ENCODE measurements at places on chromosomes 6 and 20.

DNA sequence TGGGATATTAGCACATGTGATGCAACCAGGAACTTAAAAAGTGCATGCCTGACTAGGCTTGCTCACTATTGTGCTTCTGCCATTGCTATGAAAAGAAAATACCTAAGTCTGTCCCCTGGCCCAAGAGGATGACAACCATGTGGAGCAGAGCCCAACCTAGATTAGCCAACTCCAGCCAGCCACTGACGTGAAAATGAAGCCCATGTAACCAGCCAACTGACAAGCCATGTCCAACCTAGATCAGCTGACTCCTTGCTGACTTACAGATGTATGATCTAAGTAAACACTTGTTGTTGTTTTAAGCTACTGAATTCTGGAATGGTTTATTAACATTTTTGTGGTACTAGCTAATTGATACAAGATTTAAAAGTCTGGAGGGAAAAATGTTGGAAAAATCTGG is 47.5 kb downstream of the PIGU start:
- no peak for DNase-seq

GRCh38 chr6:92111386-92111785 is 1308.0 kb downstream of the EPHA7 start:
- DNase-seq, result no peak

DNA sequence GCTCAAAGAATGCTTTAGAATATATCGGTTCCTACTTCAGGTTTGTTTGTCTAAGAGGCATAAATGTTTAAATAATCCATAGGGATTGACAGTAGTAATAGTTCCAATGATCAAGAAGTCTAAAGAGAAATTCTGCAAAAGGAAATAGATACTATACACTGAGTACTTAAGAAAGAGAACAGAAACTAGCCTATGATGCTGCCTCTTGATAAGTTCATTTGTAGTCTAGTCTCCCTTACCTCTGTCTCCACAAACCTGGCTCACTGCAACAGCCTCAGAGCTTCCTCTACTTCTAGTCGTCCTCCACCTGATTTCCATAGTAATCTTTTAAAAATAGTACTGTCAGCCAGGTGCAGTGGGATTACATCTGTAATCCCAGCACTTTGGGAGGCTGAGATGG is 511.8 kb downstream of the LMBRD1 start:
- DNase-seq, result no peak

GRCh38 chr20:33685328-33686099 is 671 bp downstream of the E2F1 start:
- peak; percentile 71 for DNase-seq

DNA sequence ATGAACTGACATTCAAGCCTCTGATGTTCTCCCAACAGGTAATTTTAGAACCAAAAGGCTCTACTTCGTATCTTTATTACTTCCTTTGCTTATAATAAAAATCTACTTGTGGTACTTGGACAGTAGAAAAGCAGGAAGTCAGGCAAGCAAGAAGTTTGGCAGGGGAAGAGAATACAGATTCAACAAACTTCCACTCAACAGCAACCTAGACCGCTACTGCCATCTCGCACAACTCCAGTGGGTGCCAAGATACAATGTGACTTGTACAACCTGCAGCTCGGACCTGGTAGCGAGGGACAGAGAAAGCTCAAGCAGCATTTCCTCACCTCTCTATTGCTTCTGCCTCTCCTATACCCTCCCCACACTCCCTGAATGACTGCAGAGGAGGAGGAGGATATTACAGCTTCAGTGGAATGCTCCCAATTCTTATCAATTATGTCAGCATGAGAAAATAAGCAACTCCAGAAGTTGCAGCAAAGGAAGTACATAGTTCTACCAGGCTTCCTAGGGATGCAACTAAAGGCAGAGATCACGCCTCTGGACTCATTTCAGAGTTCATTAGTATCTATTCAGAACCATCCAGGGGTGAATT is 76.5 kb downstream of the MBOAT1 start:
- DNase-seq, result no peak

GRCh38 chr6:118203545-118203944 is 296.5 kb downstream of the SLC35F1 start:
- DNase-seq, result no peak

DNA sequence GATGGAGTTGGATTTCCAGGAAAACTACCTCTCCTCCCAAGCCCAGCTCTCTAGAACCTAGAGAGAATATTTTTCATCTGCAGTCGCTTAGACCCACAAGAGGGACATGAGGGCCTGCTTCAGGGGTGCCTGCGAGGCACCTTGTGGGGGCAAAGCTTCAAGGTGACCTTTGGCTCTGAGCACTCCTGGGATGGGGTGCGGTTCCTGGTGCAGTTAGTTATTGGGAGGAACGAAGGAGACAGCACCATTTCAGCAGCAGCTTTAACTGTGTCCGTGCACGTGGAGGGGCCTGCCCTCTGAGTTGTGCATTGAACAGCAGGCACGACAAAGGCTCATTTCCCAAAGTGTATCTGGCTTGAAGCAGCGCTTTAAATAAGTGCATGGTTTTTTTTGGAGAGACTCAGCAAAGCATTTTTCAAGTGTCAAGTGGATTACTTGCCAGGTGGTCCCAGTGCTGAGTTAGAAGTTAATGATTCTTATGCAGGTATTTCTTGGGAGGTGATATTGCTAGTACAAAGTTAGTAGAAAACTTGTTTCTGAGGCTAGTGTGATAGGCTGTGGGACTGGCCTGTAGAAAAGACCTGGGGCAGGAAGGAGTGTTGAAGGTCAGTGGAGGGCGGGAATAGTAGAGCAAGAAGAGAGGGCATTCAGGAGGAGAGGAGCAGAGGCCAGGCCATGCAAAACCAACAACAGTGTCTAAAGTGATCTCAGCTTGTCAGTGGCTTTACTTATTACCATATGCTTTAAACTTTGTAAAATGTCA is 3.8 kb downstream of the IGF2R start:
- no peak for DNase-seq

GRCh38 chr6:97110149-97110548 is 172.9 kb downstream of the MMS22L start:
- no peak for DNase-seq

GRCh38 chr20:16451982-16452381 is 121.3 kb downstream of the KIF16B start:
- no peak for DNase-seq

GRCh38 chr6:54206510-54206909 is 95.3 kb downstream of the MLIP start:
- DNase-seq, result no peak

DNA sequence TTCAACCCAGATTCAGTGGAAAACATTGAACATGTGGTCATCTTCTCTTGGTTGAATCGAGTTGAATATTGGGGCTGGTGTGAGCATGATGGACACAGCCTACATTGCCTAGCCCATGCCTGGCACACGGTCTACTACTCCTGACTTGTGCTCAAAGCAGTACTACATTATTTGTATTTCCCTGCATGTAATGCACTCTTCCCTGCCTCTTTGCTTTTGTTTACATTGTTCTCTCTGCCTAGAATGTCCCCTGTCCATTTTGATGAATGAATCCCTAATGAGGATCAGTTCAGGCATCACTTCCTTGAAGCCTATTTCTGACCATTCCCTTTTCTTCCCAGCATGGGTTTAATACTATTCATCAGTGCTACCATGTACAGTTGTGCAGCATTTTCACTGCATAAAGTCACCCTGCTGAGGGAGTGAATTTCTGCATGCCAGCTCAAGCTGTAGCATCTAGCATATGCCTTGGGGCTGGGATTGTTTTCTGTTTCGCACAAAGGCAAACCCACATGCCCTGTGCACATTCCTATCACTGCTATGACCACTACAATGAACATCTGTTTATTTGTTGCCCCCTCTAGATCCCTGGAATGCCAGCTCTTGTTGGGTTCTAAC is 75.3 kb upstream of the CCN6 start:
- DNase-seq, result no peak

DNA sequence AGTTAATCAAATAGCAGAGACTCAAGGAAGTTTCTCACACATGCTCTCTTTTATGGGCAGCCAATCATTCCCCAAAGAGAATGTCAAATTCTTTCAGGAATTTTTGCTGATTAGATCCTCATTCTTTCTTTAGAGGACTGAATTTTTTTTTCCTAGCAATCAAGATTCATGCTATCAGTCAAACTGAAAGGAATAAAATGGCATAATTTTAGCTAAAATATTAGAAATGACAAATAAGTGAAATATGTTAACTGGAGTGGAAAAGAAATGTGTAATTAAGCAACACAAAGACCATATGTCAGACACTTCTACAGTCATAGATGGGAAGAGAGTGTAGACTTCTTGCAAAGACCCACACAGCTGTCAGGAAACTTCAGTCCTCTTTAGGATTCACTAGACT is 242.3 kb upstream of the RNF217 start:
- no peak for DNase-seq

GRCh38 chr20:47455133-47456040 is 46.3 kb upstream of the NCOA3 start:
- no peak for DNase-seq

- DNase-seq, result peak; percentile 19
Observed at GRCh38 chr6:129490521-129491255, 219.3 kb downstream of the ARHGAP18 start.

- DNase-seq, result no peak
Observed at GRCh38 chr6:89122625-89123024, 4.8 kb upstream of the SRSF12 start.

DNA sequence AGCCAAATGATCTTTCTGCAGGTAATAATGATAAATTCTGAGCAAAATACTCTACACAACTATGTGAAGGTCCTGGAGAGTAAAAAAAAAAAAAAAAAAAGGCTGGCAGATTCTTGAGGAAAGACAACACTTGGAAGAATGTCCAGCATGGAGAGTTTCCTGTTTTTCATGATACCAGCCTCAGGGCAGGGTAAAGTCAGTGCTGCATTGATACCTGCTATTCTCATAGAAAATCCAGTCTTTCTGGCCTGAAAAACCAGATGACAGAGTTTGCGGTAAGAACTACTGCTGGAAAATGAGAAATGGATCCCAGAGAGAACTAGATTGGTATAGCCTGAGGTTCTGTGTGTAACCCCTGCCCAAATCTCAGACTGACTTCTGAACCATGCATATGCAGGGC is 89.1 kb downstream of the AFG1L start:
- DNase-seq, result no peak

DNA sequence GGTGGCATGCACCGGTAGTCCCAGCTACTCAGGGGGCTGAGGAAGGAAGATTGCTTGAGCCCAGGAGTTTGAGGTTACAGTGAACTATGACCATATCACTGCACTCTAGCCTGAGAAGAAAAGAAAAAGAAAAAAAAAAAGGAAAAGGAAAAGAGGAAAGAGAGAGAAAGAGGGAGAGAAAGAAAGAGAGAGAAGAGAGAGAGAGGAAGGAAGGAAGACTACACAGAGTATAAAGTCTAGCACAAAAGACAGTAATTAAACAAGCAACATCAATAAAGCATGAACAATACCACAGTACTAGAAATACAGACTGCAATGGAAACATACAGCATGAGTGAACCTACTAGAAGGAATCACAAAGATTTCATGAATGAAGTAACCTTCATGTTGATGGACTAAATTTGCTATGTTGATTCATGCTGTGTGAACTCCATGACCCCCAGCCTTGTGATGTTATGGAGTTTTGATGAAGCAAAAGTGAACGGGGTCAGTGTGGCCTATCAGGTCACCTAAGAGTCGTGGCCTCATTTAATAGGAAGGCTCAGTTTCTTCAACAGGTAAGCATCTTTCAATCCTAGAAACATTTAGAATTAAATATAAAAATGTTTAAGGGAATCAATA is 57.6 kb downstream of the NUDT3 start:
- no peak for DNase-seq

GRCh38 chr6:189676-190075 is 102.6 kb upstream of the DUSP22 start:
- no peak for DNase-seq

DNA sequence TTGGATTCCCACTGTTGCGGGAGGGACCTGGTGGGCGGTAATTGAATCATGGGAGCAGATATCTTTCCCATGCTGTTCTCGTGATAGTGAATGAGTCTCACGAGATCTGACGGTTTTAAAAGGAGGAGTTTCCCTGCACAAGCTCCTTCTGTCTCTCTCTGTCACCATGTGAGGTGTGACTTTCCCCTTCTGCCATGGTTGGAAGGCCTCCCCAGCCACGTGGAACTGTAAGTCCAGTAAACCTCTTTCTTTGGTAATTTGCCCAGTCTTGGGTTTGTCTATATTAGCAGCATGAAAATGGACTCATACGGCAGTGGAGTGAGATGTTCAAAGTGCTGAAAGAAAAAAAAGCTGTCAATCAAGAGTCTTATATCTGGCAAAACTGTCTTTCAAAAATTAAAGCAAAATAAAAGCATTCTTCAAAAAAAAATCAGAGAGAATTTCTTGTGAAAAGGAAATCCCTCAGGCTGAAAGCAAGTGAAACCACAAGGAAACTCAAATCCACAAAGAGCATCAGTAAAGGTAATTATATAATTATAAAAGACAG is 15.5 kb upstream of the KIF25 start:
- DNase-seq, result no peak

DNA sequence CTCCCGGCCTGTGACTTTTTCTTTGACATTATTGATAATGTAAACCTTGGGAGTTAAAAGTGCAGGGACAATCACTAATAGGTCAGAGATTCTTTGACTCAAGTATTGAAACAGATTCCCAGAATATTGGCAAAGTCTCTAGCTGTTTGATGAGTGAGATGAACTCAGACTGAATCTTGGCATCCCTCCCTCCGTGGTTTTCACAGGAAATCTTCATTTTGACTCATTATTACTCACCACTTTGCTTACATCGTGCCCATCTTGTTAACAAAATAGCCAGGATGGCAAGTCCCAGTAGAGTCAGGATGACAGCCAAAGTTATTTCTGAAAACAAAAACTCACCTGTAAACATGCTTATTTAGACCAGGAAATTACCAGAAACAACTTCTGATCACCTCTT is 2.0 kb downstream of the TSBP1 start:
- no peak for DNase-seq

DNA sequence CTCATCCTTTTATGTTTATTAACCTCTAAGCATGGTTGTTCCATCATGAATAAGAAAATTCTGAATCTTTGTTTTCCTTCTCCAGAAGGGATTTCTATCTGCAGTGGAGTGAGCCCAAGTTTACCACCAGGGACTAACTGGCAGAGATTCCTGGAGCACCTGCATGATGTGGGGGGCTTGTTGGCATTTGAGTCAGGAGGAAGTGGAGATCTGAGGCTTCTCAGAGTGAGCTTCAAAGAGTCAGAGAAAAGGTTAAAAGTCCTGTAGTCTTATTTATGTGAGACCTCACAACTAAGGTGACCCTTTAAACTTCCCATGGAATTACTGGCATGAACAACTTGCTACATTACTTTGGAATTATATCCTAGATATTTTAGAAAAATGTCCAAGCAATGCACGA is 138.1 kb upstream of the SLC24A3 start:
- no peak for DNase-seq

GRCh38 chr6:30216096-30216495 is 2.9 kb upstream of the TRIM26 start:
- DNase-seq, result no peak
